ENCODE measurements at places on chromosomes 12 and 14.

- no peak for DNase-seq
These were observed 54.2 kb downstream of the C12orf42 start for GRCh38 chr12:103441437-103442181.

- DNase-seq, result no peak
These were observed 22.9 kb upstream of the TCL1B start for GRCh38 chr14:95663226-95663797.

GRCh38 chr14:94474581-94475031 lies 1.4 kb downstream of the SERPINA9 start:
- peak; percentile 81 for DNase-seq

- DNase-seq, result no peak
These were observed 4.4 kb upstream of the PLEKHD1 start for GRCh38 chr14:69480136-69480535.

DNA sequence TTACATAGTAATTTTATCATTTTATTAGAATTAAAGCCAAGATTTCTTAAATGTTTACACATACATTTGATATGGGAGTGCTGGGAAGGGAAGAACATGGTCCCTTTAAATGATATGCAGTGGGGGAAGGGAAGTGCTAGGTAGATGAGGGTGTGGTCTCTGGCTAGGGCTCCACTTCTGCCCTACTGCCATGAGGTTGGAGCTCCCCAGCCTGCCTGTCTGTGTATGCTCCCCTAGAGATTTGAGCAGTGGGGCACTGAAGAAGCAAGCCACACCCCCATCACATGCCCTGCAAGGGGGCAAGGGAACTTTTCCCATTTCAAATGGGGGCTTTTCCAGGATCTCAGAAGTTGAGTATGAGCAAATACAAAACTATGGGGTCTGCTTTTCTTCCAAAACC lies 25.5 kb downstream of the CLECL1 start:
- DNase-seq, result no peak

DNA sequence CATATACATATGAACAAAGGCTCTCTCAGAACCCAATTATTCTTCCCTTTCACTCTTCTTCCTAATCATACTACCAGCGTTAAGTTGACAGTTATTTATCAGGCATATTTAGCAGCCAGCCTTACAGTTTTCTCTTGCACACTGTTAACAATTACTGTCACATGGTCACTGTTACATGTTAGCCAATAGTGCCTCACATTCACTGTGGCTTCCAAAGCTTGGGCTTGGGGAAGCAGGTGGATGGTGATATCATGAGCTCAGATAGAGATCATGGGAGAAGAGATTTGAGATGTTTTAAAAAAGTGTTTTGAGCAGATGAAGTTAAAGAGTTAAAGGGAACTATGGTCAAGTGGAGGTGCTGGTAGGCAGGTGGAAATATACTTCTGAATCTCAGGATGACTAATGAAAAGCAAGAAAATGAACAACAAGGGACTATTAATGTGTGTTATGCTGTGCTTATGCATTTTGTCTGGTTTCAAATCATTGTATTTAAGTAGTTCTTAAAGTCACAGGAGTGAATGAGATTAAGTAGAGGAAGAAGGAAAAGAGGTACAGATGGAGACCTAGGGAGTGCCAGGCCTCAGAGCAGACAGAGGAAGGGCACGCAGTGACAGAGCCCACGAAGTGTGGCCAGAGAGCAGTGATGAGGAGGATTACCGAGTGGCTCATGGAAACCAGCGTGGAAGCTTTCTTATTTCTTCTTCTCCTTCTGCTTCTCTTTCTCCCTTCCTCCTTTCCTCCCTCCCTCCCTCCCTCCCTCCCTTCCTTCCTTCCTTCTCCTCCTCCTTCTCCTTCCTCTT lies 39.6 kb downstream of the BICD1 start:
- DNase-seq, result no peak

DNA sequence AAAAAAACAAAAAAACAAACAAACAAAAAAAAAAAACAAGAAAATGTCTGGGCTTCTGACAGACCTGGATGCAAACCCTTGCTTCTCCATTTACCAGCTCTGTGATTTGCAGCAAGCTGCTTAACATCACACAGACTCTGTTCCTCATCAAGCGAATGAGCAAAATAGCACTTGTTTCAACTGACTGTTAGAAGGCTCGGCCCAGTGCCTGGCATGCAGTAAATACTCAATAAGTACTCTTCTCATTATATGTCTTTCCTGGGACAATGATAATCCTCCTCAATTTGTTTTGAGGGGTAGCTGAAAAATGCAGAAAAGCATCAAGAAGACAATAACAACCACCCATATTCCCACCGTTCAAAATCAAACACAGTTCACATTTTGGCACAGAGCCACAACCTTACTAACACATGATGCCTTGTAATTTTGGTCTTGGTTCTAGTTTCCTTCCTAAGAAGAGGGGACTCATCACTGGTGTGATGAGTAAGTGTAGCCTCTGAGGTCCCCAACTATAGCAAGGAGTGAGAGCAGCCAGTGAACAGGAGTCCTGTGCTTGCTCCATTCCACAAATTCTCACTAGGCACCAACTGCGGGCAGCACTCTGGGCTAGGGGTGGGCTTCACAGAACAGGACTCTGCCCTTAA lies 60.4 kb downstream of the TTC7B start:
- DNase-seq, result peak; percentile 68

DNA sequence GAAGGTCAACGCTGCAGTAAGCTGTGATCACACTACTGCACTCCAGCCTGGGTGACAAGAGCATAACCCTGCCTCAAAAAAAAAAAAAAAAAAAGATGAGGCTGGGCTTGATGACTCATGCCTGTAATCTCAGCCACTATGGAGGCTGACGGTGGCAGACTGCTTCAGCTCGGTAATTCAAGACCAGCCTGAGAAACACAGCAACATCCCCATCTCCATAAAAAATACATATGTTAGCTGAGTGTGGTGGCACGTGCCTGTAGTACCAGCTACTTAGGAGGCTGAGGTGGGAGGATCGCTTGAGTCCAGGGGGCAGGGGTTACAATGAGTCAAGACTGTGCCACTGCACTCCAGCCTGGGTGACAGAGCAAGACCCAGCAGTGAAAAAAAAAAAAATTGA lies 50.4 kb downstream of the GXYLT1 start:
- DNase-seq, result peak; percentile 79

- DNase-seq, result no peak
These were observed 771.7 kb upstream of the TMEM132C start for GRCh38 chr12:127494961-127495915.

- DNase-seq, result no peak
These were observed 24.3 kb upstream of the HSP90AA1 start for GRCh38 chr14:102111101-102111500.
